ENCODE measurements at places on chromosomes 5 and 9.

GRCh38 chr5:133319905-133320520, 268.2 kb downstream of the HSPA4 start:
- no peak for DNase-seq

DNA sequence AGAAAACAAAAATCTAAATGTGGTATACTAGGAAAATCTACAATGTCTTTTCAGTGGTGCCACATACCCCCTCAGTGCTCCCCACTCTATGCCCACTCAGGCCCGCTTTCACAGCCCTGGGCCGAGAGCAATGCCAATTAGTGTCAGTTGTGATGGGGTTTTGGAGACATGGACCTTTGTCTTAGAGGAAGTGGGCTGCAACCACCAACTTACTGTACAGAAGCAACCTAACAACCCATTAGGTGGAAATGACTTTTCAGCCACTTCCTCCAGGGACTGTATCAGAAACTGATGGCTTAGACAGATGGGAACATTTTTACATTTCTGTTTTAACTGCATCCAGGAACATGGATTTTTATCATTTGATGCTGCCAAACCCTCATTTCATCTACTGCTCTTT, 268.0 kb downstream of the BNC2 start:
- DNase-seq: no peak

GRCh38 chr9:7536310-7536939, 263.2 kb downstream of the DMAC1 start:
- DNase-seq: no peak

DNA sequence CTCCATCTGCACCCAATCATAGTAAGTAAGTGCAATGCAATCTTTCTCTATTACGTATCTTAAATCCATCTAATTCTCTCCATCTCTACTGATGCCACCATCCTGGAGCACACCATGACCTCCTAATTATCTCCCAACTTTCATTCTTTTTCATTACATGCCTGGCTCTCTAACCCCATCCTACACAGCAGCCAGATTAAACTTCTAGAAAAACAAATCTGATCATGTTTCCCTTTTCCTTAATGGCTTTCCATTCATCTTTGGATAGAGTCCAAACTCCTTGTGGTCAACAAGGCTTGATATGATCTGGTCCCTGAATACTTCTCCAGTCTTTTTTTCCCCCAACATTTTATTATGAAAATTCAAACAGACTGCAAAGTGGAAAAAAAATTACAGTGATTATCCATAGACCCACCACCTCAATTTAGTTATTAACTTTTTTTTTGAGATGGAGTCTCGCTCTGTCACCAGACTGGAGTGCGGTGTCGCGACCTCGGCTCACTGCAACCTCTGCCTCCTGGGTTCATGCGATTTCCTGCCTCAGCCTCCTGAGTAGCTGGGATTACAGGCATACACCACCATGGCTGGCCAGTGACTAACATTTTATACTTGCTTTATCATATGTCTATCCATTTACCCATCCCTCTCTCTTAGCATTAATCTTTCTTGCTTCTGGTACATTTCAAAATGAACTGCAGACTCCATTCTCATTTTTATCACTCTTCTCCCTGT, 5.2 kb downstream of the PPP2R2B start:
- no peak for DNase-seq

GRCh38 chr9:121246821-121247561, 21.0 kb upstream of the GSN start:
- no peak for DNase-seq

GRCh38 chr9:20243841-20244240, 378.5 kb downstream of the MLLT3 start:
- DNase-seq: no peak

DNA sequence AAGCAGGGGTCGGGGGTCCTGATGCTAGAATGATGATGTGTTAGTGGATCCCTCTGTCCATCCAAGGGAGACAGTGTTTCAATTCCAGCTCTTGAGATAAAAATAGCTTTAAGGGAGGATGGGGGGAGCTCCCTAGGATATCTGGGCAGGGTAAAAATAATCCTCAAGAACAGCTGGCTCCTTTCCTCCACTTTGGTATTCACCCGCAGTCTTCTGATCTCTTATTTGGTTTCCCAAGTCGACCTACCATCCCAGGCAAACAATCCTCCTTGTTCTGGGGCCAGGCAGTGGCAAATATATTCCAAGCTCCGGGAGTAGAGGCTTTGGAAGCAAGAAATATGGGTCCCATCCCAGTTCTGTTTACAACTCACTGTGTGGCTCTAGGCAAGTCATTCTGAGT, 14.5 kb upstream of the COL27A1 start:
- no peak for DNase-seq

- DNase-seq: no peak
Measured at GRCh38 chr9:130138171-130138653, 34.0 kb upstream of the NCS1 start.

DNA sequence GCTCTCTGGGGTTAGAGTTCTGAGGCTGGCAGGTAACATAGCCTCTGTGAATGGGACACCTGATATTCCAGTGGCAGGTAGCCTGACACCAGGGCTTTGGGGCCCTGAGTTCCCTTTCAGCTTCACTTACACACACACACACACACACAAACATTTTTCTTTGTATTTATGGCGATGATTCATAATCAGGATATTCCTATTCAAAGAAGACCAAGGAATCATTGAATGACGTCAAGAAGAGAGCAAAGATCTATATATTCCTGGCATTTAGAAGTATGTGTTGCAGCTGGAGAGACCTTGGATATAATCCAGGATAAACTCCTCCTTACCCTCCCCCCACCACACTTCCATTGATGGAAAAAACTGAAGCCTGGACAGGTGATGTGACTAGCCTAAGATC, 7.9 kb upstream of the ENTREP1 start:
- DNase-seq: no peak

- DNase-seq: no peak
Measured at GRCh38 chr9:38234479-38235170, 157.9 kb upstream of the ALDH1B1 start.

DNA sequence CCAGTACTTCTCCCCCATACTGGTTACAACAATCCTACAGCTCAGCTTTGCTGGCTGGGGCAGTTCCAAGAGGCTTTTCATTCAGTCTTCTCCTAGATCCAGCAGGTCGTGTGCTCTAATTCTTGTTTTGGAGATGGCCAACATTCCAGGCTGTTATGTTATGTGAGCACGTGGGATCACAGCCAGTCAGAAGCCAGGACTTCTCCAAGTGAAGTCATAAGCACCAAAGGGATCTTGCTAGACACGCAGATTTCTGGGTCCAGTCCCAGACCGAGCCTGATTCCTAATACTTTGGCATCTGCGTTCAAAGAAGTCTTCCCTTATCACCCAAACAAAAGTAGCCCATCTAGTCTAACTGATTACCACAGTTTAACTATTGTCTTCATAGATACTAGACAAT, 1.4 kb upstream of the LARP1 start:
- DNase-seq: peak; percentile 69

GRCh38 chr5:73067213-73067612, 53.2 kb upstream of the TMEM171 start:
- DNase-seq: no peak

GRCh38 chr5:174844971-174845370, 120.6 kb downstream of the MSX2 start:
- no peak for DNase-seq

GRCh38 chr5:42634575-42634974, 122.0 kb upstream of the CCDC152 start:
- DNase-seq: no peak

DNA sequence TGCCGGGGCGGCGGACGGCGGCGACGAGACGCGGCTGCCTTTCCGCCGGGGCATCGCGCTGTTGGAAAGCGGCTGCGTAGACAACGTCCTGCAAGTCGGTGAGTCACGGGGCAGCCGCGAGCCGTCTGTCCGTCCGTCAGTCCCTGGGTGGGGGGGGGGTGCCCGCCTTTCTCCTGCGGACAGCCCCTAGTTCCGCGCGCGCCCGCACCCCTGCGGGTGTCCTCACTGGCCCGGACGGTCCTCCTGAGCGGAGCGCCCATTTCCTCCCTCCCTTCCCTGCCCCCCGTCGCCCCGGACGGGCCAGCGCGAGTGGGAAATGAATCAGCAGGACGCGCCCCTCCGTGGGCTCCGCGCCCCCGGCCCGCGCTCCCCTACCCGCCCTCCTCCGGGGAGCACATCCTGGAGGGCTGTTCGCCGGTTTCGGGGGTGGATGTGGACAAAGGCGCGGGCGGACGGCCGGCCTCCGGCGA, 828 bp downstream of the ZSWIM6 start:
- DNase-seq: no peak

- DNase-seq: no peak
Measured at GRCh38 chr9:86034863-86035734, 64.3 kb downstream of the GOLM1 start.

DNA sequence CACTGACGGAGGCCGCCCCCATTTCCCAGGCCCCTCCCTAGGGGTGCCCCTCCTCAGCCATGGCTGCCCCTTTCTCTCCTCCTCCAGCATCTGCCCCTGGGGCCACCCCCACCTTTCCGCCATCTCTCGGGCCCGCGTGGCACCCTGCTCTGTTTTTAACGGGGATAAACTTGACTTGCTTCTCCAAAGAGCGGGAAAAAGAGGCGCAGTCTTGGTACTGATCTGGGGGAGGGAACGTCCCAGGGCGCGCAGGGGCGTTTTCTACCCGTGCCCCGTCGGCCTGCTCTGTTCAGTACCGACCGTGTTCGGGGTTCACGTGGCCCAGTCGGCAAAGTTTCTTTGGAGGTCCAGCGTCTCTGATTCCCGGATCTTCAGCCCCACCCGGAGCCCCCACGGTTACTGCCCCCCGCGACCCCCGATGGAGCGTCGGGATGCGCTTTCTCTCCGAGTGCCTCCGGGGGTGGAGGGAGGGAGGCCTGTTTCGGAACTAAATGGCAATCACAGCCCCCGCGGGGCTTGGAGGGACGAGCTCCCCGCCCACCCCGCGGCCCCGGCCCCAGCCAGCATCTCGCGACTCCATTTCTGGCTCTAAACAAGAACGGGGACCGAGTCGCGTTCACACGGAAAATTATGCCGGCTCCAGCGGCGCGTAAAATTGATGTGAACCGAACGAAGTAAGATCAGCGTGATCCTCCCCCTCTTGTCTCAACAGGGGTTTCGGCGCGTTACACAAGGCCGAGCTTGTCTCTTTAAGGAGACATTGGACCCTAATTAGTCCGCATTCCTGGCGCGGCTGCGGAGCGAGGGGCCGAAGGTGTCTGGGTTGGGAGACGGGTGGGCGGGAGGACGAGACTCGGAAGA, 1.1 kb upstream of the TLE4 start:
- no peak for DNase-seq

GRCh38 chr5:142828797-142829535, 58.8 kb downstream of the ARHGAP26 start:
- DNase-seq: no peak

DNA sequence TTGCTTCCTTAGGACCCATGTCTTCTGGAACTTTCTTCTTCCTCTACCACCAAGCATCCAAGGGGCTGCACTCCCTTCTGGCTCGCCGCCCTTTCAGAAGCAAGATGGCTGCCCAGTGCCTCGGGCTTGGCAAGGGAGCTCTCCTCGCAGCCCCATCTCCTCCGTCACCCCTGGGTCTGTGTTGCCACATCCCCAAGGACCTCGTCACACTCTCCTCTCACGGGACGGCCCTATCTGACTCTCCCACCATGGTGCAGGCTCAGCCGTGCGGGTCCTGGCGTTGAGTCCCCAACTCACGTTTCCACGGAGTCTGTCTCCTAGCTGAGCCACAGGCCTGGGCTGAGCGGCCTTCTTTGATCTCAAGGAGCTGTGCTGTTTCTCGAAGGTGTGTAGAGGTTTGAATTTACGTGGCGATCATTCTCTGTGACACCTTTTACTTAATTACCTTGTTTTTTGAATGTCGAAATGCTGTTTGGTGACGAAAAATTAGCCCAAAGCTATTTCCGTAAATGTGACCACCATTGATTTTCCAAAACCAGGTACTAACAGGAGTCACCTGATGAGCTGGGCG, 15.0 kb upstream of the SCGB3A1 start:
- no peak for DNase-seq

DNA sequence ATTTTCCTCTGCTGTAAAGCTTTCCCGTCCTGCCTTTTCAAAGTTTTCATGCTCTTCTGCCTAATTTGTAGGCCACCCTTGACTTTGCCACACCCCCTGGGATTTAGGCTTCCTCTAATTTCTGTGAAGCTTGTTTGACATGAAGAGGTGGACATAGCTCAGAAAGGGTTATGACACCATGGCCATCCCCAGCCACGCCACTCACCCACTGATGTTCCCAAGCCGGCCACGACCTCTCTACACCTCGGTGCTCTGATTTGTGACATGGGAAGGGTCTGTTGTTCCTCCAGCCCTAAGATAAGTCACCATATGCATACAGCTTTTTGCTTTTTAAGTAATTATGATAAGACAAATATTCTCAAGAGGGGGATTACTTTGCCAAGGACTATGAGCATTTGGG, 139.5 kb downstream of the BARX1 start:
- no peak for DNase-seq

DNA sequence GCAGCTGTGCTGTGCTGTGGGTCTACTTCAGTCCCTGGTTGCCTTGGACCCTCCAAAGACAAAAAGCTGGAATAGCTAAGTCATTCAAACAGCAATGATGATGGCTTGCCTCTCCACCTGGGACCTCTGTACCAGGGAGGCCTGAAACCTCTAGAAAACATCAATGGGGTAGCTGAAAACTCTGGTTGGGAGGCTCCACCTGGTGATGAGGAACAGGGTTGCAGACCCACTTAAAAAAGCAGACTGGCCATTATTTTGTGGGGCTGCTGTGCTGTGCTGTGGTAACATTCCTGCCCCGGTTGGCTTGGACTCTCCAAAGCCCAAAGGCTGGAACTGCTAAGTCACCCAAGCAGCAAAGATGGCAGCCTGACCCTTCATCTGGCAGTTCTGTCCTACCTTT, 839.3 kb upstream of the ARRDC3 start:
- DNase-seq: no peak

DNA sequence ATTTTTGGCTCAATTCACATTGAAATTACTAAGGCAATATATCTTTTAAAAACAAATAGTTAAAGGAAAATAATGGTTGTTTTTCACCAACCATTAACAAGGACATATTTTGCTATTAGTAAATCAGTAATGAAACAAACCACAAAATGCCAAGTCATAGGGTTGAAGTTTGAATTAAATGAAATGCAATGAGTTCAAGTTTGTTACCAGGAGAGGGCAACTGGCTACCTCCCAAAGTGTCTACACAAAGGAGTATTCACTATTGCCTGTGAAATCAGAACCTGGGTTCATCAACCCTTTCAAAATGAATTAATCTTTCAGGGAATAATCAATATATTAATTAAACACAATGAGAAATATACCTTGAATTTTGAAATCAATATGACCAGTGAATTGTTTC, 138.4 kb upstream of the DMRTA1 start:
- DNase-seq: no peak

DNA sequence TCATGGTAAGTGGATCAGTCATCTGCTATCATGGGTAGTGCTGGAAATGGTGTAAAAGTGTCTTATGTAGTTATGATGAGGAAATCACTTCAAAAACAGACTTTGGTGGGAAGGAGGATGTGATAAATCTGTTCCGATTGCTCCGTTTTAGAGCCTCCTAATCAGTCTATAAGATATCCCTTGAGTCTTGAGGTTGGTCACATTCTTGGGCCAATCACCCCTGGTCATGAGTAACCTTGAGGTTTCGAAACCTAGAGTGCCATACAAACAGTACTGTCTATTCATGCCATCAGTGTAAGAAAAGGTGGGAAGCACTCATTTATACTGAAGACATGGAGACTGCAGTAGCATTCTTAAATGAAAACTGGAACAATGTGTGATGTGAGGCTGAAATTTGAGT, 45.8 kb downstream of the LRRTM2 start:
- no peak for DNase-seq

- no peak for DNase-seq
Measured at GRCh38 chr5:14980698-14981097, 109.1 kb upstream of the ANKH start.

Data from DMS 273 treated with DMSO at 0.1 percent for 48 hours (cell line).